ENCODE measurements at places on chromosomes 4 and X.

DNA sequence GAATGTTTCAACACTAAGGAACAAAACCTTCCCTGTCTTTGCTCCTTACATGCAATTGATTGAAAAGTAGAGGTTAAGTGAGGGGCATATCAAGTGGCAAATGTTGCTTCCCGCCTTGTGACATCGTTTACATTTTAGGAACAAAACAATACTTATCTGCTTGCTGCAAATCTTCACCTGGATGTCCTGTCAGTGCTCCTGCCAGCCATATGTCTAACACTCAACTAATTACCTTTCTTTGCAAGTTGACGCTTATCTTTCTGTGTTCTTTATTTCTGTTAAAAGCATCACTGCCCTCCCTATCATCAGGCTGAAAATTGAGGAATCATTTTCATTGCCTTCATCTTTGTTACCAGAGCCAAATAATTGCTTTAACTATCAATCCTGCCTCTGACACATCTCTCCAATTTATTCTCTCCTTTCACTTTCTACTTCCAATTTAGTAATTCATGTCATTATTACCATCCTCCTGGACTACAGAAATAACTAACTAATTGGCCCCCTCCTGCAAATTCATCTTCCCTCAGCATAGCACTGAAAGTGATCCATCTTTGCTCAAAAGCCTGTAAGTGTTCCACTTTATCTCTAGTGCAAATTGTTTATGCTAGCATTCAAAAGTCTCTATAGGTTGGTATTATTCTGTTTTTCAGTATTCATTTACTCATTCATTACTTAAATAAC lies 298.7 kb upstream of the ATOH1 start:
- DNase-seq = peak; percentile 67

GRCh38 chr4:98345838-98346237 lies 84.7 kb downstream of the RAP1GDS1 start:
- no peak for DNase-seq

GRCh38 chrX:14032406-14032805 lies 2.7 kb upstream of the GEMIN8 start:
- peak; percentile 70 for DNase-seq

DNA sequence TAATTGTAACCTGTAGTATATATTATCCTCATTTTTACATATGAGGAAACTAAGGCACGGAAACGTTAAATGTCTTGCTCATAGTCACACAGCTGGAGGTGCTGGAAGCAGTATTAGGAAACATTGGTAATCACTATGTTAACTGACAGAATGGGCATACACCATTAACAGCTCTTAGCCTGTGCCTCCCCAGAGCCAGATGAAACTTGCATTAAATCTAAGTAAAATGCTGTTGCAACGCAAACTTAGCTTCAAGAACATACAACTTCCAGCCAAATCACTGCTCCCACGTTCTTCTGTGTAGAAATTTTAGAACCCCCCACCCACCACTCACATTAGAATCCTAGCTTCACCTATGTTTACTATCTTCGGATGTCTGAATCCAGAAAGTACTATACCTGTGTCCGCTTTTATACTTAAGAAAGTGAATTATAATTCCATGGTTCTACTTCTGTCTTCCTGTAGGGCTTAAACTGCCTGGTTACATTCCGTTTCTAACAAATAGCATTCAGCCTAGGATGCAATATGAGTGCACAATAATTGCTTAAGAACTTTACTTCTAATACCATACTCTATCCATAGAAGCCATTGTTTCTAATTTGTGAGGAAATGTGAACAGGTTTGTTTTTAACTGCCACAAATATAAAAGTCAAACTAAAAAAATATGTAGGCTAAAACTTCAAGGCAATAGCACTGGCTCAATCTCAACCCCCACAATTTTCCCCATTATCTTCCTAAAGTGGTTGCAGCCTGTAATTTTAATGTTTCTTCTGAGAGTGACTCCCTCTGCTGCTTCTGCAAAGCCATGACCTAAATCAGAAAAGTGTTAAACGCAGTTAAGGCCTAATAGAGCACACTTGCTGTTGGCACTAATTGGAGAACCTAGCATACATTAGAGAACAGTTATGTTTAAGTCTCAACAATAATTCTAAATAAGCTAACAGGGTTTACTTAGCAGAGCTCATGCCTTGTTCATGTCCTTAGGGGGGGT lies 4.4 kb downstream of the UNC5C start:
- no peak for DNase-seq

- peak; percentile 88 for DNase-seq
Measured at GRCh38 chr4:153152501-153153338, 51.5 kb upstream of the TRIM2 start.

DNA sequence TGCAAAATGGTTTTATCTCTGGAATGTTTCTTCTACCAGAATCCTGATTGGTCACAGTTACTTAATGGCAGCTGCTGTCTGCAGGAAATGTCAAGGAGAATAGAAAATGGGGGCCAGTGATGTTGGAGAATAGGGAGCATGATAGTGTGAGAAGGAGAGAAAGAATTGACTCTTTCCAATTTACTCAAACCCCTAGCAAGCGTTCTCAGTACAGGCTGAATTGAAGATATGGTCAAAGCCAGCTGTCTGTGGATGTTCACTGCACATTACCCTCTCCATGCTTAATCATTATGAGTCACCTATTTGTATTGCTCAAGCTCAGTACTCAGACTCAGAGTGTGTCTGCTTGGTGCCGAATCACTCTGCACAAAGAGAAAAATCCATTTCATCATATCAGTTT lies 57.8 kb upstream of the FAM47B start:
- DNase-seq = no peak

GRCh38 chr4:8465615-8466611 lies 25.3 kb downstream of the TRMT44 start:
- no peak for DNase-seq

DNA sequence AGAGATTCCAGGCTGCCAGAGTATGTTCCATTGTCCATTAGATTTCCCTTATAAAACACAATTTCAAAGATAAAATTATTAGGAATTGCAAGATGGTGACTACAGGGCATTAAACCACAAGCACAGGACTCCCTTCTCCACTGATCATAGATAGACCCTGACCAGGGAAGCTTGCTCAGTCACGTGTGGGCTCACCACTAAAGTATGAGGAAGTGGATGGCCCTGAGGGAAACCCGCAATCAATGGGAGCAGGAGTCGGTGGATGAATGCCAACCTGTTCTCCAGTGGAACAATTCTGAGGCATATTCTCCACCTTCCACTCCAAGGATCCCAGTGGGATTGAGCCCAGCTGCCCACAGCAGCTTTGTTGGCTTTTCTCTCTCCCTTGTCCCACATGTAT lies 515.7 kb downstream of the BCOR start:
- peak; percentile 31 for DNase-seq

DNA sequence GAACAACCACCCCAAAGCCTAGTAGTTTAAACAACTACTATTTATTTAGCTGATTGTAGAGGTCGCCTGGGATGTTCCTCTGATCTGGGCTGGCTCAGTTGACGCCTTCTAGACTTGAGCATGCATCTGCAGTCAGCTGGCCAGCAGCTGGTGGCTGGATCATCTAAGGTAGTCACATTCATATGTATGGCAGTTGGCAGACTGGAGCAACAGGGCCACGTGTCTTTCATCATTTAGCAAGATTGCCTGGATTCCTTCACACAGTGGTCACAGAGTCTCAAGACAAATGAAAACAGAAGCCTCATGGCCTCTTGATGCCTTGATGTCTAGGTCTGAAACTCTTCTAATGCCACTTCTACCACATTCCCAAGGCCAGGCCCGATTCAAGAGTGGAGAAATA lies 220.6 kb upstream of the S100G start:
- no peak for DNase-seq

- peak; percentile 9 for DNase-seq
Measured at GRCh38 chrX:14630733-14631132, 101.4 kb downstream of the GLRA2 start.

GRCh38 chrX:41733939-41734338 lies 10.0 kb downstream of the GPR82 start:
- no peak for DNase-seq

- no peak for DNase-seq
Measured at GRCh38 chr4:74431113-74431826, 13.7 kb upstream of the AREG start.

- DNase-seq = no peak
Measured at GRCh38 chr4:158535130-158535614, 13.5 kb downstream of the RXFP1 start.

DNA sequence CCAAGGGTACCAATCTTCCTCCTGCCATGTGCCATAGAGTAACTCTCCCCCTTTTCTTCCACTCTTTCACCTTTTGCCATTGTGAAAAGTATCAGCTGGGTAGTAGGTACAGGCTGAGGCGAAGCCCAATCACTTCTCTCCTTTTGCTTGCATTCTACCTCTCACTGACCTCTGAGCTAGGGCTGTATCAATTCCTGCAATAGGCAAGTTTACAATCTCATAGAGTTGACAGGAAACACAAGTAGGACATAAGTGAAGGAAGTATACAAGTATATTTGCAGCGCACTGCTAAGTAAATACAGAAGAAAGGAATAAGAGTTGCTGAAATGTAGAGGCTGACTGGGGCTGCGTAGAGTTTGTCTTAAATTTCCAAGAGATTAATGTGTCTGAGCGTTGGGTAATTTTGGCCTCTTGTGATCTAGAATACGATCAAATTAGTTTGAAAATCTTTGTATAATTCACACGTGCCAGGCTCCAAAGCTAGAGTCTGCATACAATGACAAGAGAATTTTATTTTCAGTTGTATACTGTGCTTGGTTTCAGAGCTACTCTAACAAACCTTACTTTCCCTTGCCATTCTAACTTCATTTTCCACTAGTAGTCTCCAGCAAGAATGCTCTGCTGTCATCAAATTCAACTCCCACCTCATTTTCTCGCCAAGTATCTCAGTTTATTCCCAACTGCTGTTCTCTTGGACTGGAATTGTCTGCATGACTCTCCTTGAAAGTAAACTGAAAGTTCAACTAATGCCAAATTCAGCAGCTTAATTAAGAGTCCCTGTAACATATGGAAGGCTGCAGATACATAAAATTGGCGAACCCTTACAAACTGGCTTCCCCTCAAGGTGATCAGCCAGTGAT lies 90.3 kb downstream of the ATP11C start:
- no peak for DNase-seq

DNA sequence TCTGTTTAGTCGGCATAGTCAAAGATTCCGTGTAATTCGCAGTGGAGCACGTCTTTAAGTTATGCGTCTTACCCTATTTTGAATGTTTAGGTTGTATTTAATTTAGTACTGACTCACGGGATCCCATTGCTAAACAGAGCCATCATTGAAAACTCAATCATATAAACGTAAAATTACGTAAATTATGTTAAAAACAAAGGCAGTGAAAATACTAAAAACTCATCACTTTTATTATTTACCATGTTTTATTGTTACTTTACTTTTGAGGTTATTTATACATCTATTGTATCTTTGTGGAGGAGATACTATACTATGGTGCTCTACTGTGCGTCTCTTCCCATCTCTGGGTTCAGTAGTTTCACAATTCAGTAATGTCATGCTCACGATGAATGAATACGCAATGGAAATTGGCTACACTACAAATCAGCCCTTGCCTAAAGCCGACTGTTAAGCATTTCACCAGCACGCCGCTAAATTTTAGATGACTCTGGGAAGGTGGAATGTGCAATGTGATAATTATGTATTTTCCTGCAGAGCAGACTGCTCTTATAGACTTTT lies 944 bp downstream of the FUNDC2 start:
- DNase-seq = peak; percentile 65

GRCh38 chrX:134679221-134679620 lies 20.9 kb upstream of the PLAC1 start:
- DNase-seq = no peak

GRCh38 chrX:35507701-35508100 lies 290.4 kb upstream of the MAGEB16 start:
- DNase-seq = no peak

GRCh38 chr4:55625835-55626234 lies 10.3 kb downstream of the NMU start:
- no peak for DNase-seq

- DNase-seq = peak; percentile 97
Measured at GRCh38 chrX:44872821-44873414, at the start of gene KDM6A. Gene KDM6A (plus strand): TSS chrX:44873188. CDS start chrX:44873552, 364 bp downstream.
